ENCODE measurements at places on chromosomes 7 and 10.

- no peak for DNase-seq
Measured at GRCh38 chr7:50502001-50502684, 52.0 kb upstream of the FIGNL1 start.

DNA sequence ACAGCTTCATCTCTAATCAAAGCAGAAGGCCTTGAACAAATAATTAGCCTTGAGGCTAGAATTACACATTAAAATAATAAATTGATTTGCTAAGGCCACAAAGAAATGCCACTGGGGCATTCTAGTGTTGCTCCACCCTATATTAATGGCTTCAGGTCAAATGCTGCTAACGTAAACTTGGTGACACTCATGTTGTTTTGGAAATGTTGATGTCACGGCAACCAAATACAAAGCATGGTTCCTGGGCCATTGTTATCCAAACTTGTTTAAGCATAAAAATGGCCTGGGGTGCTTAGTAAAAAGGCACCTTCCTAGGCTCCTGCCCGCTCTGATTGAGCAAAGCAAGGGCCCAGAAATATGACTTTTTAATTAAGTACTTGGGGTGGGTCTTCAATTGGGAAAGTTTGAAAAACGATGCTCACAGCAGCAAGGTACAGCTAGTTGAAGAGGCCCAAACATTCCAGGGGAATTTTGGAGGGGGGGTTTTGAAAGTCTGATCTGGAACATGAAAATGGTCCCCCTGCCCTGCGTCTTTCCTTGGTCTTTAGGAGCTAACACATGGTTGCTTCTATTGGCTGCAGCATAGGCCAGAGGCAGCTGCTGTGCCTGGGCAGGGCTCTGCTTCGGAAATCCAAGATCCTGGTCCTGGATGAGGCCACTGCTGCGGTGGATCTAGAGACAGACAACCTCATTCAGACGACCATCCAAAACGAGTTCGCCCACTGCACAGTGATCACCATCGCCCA is 67.8 kb downstream of the ABCC2 start:
- DNase-seq, result no peak

DNA sequence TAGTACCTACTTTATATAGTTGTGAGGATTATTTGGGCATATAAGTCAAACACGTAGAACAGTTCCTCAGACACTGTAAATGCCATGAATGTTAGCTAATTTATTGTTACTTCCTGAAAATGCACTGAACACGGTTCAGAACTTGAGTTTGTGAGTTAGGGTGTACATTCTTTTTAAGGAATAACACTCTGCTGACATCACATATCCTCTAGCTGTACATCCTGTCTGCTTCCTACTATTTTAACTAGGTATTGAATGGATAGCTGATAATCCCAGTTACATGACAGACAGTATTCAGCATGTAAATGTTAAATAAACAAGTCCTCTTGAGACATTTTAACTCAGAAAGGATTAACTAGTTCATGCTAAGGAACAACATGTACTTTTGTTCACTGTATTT is 16.0 kb downstream of the SAMD8 start:
- DNase-seq, result no peak

- DNase-seq, result no peak
Measured at GRCh38 chr7:1940863-1941262, 270.8 kb downstream of the ELFN1 start.

GRCh38 chr10:125982260-125982948 is 86.0 kb downstream of the FANK1 start:
- DNase-seq, result no peak

DNA sequence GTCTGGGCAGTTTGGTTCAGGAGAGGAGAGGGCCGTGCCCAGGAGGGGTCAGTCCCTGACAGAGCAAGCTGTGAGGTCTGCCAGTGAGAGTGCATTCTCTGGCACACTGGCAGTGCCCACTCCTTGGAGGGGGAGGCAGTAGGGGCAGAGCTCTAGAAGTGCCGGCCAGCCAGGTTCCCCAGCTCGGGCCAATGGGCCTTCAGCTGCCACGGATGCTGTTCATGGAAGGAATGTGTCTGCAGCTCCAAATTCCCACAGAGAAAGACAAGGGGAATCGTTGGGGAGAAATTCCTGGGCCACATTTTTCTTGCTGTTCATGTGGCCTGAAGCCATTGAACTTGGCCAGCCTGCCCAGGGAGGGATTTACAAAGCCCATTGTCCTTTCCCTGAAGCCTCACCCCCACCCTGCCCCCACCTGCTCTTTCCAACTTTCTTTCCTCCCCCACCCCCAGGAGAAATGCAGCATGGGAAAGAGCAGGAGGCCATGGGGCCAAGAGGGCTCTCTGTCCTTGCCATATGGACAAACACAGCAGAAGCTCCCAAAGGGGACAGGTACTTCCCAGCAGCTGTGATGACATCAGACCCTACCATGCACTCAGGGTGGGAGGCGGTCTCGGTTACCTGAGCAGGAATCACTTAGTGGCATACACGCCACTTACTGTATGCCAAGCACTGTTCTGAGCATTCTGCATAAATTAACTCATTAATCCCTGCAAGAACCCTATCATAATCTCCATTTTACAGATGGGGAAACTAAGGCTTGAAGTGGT is 70.7 kb downstream of the ARHGAP22 start:
- no peak for DNase-seq

DNA sequence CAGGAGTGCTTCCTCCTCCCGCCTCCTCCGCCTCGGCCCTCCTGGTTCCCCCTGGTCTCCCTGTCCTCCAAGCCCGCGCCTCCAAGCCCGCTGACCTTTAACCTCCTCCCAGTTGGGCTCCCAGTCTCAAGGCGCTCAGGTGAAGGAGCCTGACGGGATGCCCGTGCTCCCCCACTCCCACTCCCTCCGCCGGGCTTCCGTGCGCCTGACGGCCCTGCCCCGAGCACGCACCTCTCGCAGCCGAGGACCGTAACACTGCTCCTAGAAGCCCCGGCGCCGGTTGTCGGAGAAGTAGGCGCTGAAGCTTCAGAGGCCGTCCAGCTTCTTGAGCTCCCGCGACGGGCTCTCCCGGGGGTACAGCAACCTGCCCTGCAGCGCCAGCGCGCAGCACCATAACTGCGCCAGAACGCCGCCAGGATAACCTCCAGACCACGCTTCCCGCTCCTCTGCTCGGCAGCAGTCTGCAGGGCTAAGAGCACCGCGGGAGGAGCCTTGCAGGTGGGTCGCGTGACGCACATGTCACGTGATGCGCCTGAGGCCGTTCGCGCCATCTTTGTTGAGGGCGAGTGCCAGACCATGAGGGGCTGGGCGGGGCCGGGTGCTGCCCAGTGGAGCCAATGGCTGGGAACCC is 71.0 kb upstream of the ZNF479 start:
- no peak for DNase-seq

DNA sequence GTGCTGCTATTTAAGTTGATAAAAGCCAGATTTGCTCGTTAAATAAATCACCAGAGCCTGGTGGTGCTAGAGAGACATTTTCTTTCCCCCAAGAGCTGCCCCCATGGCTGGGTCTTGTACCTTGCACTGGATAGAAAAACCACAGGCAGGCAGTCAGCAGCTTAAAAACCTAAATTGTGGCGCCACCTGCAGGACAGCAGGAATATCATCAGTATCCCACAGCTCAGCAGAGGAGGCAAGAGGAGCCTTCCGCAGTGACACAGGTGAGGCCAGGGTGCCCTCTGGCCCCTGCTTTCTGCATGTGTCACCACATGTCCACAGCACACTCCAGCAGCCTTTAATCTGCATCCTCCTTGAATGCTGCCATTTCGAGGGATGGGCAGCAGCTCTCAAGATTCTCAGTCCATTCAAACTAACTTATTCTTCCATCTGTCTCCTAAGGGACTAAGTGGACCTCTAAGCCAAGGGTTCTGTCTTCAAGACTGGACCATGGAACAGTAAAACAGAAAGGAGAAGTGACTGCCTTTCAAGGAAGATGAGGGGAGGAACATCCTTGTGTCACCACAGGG is 4.5 kb upstream of the PLXNA4 start:
- no peak for DNase-seq

DNA sequence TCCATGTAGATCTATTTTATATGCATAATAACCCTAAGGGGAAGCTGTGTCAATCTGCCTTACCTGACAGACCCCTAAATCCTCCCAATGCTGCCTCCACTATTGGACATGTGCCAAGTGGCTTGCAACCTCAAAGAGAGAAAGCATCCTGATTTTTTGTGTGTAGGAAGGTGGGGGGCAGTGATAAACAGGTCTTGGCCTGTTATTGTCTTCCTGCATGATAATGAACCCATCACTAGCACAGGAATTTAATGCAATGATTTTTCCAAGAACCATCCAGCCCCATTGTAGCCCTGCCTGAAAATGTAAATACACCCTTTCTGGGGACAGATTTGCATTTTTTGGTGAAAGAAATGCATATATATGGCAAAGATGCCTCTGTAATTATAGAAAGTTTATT is 850.2 kb downstream of the LRMDA start:
- no peak for DNase-seq

- no peak for DNase-seq
Measured at GRCh38 chr7:112654322-112655216, 135.6 kb downstream of the TMEM168 start.

DNA sequence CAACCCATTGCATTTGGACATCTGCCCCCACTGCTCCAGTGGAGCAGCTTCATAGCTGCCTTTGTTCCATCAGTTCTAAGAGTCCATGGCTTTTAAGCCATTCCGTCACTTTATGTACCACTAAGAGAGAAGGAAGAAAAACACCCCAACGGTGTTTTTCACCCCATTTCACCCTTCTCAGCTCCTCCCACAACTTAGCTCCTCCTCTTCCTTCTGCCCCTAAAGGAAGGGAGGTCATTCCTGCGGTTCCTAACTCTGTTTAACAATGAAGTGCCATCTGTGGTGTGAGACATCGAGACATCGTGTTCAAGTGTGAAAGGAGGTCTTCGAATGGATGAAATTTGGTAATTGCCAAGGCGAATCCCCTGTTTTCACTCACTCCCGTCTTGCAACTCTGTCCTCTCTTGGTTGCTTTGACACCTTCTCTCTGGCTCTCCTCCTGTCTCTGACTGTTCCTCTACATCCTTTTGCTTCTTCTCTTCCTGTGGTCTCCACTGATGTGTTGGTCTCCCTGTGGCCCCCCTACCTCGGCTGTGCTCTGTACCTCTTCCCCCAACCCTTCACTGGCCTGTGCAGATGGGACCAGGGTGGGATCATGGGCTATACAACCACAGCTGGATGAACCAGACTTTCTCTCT is 23.0 kb downstream of the SMKR1 start:
- DNase-seq, result no peak

DNA sequence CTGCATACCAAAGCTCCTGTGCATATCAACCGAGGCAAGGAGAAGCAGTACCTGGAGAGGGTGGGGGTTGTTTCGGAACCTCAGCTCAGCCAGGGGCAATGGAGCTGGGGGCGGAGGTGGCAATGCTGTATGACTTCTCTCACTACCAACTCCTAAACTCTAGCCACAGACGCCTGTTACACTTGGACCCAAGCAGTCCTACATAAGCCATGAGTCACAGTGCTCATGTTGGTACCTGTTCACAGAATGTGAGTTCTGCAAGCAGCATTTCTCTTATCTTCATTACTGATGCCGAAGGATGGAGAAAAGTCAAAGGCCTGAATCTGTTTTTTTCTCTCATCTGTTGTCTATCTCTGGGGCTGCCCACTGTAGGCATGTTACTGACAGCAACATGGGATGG is 3.2 kb upstream of the RAB18 start:
- no peak for DNase-seq

DNA sequence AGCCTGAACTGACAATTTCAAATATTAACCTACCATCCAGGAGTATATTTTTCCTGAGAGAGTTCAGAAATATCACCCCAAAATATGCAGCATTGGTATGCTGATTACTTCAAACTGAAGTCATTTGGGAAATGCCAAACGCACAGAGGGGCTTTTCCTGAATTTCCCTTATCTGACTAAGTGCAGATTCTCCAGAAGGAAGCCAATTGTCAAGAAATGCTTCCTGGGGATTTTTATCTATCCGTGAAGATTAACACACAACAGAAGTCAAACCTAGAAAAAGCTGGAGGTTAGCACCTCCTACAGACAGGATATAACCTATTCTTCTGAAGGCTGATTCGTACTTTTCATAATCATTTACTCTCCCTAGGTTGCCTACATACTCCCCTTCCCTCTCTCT is 91.0 kb downstream of the AKR1D1 start:
- DNase-seq, result no peak

Data from SIG-M5 (cell line).